SK-N-SH (cell line): ENCODE measurements at places on chromosomes 16 and 17.
A peak's percentile ranks its signal among the peaks of the same experiment; 100 is the strongest.

DNA sequence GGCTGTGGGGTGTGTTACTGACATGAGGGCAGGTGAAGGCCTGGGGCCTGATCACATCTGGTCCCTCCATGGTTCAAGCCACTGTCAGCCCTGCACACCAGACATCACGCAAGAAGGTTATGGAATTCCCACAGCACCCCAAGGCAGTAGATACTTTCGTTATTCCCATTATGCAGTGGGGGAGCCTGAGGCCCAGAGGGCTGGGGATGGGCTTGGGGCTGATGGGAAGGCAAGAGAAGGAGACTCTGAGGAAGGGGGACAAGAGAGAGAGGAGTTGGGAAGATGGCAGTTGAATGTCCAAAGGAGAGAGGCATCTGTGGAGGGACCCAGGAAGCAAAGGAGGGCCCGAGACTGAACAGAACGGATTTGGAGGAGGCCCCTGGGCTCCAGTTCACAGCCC is 34.7 kb downstream of the TRPV2 start:
- no peak for DNase-seq

GRCh38 chr17:41521574-41522261 is 3.0 kb upstream of the KRT15 start:
- no peak for DNase-seq

DNA sequence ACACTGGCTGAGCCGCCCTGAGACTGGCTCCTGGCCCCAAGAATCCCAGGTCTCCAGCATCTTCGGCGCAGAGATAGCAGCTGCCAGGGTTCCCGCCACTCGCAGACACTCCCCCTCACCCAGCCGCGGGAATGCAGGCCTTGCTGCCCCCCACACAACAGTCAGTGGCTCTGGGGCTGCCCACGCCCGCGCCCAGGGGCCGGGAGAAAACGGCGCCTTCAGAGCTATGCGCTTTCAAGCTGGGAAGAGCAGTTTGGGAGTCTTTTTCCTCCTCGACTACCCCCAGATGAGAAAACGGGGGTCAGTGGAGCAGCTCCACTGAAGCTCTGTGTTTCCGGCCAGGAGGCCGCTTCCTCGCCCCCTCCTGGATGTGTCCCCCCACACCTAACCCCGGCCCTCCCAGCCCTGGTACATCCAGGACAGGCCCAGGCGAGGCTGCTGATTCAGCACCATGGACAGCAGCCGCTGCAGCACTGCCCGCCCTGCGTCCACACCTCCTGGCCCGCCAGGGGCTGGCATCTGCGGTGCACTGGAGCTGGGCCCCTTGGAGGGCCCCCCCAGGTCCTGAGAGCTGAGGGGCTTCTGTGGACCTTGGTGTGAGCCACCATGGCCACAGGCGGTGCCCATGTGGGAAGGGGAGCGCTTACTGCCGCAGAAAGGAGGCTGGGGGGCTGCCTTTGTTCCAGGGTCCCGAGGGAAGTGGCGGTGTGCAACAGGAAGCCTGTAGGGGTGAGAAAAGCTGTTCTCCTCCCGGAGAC is 35.7 kb downstream of the CACNA1H start:
- DNase-seq: no peak

GRCh38 chr16:75957870-75958269 is 231.6 kb upstream of the CPHXL start:
- no peak for DNase-seq

DNA sequence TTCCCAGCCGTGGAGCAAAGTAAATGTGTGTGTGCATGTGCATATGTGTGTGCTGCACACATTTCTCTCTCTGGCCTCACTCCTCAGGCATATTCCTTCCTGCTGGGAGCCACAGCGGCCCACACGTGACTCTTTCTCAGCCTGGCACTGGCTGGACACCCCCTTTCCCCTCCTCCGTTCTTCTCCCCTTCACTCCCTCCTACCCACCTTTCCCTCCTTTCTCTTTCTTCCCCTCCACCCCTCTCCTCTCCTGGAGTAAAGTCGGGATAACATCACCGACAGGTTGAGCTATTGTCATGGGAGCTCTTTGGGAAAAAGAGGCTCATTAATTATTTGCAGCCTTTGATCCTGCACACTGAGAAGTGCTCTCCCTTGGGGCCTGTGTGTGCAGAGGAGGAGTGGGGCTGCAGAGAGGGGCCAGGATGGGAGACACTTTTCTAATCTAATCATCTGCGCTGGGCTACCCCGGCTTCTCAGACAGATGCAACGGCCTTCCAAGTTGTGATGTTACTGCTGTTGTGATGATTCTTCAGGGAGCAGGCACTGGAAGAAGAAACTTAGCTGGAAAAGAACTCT is 126.3 kb upstream of the HSBP1 start:
- DNase-seq: no peak

DNA sequence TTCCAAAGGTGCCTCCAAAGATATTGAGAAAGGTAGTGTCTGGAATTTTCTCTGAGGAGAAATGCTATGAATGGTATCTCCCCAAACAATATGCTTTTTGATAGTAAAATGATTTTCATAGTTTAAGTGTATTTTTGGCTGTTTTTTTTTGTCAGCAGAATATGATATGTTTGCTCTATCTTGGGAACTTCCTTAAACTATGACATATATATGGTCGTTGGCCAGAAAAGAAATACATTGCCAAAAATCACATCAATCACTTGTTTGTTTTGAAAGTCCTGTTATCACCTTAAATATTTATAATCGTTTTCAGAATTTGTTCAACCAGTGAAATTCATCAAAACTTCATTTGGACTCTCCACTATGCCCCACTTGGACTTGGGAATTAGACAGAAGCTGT is 816.9 kb downstream of the CDH11 start:
- no peak for DNase-seq

DNA sequence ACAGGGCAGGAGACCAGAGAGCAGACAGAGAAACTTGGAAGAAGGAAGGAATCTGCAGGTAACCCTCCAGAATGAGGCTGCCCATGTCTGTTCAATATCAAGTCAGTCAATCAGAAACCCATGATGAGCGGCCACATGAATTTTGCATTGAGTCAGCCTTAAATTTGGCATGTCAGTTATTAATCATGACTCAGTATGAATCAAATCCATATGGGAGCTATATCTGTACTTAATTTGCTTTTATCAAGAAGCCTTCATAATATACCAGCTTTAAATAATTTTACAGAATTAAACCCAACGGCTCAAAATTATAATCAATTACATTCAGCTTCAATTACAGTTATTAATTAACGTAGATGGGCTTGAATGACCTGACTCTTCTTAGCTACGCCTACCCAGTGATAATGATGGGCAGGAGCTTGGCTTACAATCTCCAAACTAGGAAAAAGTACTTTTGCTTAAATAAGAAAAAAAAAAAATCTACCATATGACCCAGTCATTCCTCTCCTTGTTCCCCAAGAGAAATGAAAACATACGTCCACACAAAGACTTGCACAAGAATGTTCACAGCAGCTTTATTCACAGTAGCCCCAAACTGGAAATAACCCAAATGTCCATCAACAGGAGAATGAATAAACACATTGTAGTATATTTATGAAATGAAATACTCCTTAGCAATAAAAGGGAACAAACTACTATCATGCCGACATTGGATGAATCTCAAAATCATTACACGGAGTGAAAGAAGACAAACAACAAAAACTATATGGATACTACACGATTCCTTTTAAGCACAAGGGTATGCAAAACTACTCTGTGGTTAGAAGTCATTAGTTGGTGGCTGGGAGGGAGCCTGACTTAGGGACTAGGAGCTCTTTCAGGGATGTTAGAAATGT is 48.6 kb downstream of the SLC39A11 start:
- peak; percentile 35 for DNase-seq

GRCh38 chr17:32015245-32016013 is 8.2 kb downstream of the LRRC37B start:
- DNase-seq: no peak

DNA sequence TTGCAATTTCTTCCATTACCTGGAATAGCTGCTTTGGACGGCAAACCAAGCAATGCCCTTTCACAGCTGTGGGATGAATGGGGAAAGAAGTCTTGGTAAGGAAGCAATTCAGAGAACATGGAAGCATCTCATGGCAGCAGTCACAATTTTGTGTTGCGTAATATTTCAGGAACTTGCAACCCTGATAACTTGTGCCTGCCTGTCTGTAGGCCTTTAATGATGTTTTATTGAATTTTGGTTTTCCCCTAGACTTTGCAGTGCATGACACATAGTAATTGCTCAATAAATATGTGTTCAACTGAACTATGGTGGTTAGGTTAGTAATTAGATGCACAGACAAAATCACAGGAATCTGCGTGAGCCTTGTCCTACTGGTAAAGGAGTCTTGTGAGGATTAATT is 439.5 kb downstream of the WWOX start:
- no peak for DNase-seq

- DNase-seq: no peak
Measured at GRCh38 chr16:24349320-24349719, 93.2 kb downstream of the CACNG3 start.

GRCh38 chr17:44492706-44493272 is 10.4 kb downstream of the GPATCH8 start:
- no peak for DNase-seq

DNA sequence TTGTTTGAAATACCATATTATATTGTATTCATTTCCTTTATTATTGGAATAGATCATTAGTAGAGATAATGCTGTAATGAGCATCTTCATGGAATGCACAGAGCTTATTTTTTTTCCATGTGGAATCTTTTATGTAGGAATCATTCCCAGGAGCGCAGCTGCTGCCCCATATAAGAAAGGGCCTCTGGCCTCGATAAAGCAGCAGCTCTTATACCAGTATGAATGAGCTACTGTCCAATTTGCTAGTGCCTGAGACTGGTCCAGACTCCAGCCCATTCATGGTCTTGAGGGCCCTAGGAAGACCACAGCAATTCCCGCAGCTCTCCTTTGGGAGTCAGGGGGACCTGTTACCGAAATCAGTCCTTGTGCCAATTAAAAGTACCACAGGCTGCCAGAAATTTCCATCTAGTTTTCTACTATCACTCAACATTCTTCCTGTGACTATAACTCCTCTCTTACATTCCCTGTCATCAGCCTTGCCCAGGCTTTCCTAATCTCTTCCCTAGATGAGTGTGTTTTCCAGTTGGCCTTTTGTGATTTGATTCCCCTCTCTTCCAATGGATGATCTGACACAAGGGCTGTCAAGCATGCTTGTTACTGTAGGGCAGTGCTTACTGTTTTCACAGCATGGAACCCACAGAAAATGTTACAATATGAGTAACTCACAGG is 1.9 kb downstream of the ZNF843 start:
- no peak for DNase-seq

DNA sequence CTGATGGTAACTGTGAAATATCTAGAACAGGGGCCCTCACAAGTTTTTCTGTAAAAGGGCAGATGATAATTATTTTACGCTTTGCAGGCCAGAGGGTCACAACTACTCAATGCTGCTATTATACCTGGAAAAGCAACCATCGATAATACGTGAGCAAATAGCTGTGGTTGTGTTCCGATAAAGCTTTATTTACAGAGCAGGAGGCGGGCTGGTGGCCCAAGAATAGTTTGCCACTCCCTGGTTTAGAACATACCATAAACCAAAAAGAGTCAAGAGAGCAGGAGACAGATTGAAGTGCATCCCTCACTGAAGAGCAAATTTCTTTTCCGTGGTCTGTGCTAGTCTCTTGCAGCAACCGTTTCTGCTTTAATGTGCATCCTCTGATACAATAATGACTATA is 77.9 kb upstream of the DYNLRB2 start:
- no peak for DNase-seq

DNA sequence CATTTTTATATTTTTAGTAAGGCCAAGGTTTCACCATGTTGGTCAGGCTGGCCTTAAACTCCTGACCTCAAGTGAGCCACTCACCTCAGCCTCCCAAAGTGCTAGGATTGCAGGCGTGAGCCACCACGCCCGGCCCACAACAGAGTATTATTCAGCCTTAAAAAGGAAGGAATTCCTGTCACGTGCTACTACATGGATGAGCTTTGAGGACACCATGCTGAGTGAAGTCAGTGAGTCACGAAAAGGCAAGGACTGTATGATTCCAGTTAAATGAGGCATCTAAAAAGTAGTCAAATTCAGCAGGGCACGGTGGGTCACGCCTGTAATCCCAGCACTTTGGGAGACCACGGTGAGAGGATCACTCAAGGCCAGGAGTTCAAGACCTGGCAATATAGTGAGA is 9.7 kb downstream of the CSF3 start:
- DNase-seq: no peak

DNA sequence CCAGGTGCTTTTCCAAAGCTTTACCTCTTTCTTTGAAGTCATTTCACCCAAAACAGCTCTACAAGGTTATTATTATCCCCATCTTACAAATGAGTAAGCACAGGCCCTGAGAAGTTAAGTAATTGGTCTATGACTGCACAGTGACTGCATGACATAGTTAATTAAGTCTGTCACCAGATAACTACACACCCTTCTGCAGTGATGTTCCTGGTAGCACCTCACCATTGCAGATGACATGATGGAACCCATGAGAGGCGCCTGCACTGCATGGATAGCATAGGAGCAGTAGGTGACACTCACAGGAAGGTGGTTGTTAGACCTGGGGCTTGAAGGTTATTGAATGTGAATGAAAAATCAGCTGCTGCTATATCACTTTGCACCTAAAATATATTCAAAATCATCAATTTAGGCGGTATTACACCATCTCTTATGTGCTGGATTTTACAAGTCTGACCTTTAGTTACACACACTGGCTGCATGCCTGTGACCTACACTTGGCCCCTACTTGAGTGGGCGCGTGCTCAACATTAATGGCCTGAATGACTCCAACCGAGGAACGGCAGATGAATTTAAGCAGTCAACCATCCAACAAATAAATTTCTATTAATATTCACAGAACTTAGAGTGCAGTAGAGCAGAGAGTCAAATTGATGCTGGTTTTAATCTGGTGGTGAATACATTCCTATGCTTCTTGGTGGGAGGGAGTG is 239.6 kb downstream of the CDH11 start:
- no peak for DNase-seq

GRCh38 chr16:87297918-87298631 is 19.1 kb downstream of the C16orf95 start:
- peak; percentile 73 for DNase-seq

DNA sequence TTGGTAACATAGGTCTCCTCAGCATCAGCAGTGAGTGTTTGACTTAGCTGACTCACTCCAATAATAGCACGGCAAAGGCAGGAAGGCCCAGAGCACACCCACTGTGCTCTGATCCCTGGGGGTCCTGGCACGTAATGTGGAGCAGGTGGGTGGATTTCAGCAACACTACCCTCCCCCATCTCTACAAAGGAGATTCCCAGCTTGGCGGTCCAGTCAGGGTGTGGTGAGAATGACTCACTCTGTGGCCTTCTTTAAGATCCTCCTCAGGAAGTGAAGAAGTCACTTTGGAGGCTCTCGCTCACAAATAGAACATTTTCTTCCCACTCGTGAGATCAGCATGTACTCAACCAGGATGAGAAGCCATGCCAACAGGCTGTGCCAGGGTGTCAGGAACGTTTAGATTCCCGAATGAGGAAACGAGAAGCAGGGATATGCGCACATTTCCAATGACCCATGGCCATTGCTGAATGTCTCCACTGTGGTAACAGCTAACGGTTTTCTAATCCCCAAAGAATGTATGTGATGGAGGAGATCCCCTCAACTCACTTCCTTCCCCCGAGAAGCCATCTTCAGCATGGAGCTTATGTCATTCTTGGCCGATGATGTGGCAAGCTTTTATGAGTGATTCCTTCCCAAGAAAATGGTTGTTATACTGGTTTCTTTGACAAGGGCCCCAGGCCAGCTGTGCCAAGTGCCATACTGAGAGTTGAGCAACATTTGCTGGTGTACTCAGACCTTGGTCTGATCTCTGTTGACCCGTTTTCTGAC is 365.2 kb downstream of the C16orf95 start:
- no peak for DNase-seq
